ENCODE measurements at places on chromosomes 7 and 10.

DNA sequence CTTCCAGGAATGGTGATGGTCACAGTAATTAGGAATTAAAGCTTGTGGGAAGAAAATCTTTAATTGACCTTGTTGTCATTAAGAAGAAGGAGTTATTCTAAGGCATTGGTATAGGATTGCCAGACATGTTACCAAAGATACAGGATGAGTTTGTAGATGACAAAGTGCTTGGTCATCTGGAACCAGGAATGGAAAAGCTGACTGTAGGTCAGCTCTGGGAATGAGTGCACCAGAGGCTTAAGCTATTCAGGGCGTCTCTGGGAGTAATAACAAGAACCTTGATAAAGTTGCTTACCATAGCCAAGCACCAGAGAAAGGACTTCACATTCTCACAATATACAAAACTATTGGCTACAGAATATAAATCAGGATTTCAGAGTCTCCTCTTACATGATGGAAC lies 89.0 kb downstream of the PHTF2 start:
- DNase-seq, result no peak

DNA sequence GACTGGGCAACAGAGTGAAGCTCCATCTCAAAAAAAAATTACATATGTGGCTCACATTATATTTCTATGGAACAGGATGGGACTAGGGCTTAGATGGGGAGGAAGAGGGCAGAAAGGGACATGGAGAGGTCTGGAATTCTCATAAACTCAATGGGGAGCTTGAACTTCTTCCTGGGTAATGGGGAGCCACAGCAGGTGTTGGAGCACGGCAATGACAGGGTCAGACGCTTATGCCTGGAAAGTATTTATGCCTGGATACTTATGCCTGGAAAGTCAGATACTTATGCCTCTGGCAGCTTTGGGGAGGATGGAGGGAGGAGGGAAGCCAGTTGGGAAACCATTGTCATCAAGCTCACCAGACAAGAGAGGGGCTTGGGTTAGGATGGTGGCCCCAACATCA lies 36.8 kb downstream of the TMEM130 start:
- no peak for DNase-seq

- no peak for DNase-seq
Measured at GRCh38 chr7:78616539-78616938, 818.0 kb downstream of the PHTF2 start.

DNA sequence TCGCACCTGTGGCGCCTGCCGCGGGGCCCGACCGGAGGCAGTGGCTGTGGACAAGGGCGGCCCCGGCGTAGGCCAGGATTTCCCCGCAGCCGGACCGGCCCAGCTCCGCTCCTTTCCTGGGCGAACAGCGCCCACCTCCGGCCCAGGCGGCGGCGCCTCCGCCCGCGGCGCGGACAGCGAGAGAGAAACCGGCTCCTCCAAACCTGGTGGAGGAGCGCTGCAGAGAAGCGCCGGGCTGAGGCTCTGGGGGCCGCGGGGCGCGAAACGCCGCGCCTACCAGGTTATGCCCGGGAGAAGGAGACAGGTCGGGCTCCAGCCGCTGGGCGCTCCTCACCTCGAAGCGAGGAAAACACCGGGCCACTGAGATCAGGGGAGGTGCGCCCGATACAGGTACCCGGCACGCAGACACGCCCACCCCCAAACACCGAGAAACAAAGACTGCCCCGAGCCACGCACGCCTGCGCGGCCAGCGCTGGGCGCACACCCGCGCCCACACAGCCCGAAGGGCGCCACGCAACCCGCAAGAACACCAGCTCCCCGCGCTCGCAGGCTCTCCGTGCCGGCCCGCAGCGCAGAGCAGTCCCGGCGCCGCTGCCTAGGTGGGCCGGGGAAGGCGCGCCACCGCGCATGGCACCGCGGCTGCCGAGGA lies 3.3 kb downstream of the GRID1 start:
- no peak for DNase-seq

GRCh38 chr7:29442146-29442545 lies 121.5 kb upstream of the PRR15 start:
- no peak for DNase-seq

DNA sequence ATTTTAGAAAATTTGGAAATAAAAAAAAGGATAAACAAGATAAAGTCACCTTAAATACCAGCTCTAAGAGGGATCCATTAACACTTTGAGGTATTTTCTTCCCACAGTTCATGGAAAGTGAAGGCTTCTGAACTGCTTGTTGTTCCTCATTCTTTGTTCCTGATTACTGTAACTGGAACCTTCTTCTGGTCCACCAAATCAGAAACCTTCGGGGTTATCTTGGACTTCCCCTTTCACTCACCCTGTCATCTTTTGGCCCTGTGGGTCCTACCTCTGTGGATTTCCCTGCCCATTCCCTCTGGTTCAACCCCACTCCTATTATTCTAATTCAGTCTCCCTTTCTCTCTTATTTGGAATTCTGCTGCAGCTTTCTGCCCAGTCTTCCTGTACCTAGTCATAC lies 116.5 kb upstream of the PRPS1L1 start:
- no peak for DNase-seq

GRCh38 chr7:11848251-11848650 lies 16.3 kb upstream of the THSD7A start:
- DNase-seq, result no peak

DNA sequence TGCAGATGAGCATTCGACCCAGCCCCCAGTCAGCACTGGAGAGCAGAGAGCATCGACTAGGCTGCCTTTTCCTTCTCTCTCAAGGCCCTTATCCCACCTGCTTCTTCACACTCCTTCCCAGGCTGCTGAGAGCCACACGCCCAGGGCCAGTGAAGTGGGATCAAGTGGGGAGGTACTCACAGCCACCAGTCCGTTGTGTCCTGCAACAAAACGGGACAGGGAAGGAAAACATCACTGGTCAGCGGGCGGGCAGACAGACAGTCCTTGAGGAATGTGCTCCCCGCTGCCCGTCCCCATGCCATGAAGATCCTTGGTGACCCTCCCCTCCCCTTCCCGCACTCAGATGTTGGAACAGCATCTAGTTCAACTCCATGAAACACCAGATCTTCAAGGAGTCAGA lies 4.2 kb downstream of the PYROXD2 start:
- no peak for DNase-seq

DNA sequence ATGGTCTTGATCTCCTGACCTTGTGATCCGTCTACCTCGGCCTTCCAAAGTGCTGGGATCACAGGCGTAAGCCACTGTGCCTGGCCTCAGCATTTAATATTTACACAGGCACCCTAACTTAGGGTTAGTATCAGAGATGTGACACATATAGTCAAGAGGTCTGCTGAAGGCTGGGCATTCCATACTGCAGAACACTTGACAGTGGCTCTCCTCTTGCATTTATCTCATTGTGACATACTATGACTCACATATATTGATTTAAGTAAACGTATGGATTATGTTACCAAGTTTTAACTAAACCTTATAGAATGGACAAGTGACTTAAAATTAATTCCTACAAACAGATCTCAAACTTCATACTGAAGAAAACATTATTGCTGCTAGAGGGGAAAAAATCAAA lies 36.6 kb downstream of the BRAF start:
- no peak for DNase-seq

GRCh38 chr7:41842956-41843355 lies 140.1 kb upstream of the INHBA start:
- DNase-seq, result no peak

DNA sequence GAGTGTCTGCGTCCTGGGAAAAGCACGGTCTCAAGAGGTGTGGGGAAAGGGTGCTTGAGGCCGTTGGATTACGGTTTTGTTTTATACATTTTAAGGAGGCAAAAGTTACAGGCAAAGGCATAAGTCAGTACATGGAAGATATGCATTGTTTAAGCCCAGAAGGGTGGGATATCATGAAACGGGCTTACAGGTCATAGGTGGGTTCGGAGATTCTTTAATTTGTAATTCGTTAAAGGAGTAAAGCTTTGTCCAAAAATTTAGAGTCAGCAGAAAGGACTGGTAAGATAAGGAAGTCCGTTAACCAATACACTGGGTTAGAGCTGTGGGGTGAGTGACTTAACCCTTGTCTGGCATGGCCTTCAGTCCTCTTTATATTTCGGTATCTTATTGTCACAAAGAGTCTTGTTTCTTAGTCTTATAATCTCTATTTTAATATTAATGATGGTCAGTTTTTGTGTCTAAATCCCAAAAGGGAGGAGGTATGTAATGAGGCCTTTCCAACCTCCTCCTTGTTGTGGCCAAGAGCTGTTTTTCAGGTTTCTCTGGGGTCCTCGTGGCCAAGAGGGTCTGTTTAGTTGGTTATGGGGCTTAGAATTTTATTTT lies 12.7 kb downstream of the TSPAN14 start:
- no peak for DNase-seq

DNA sequence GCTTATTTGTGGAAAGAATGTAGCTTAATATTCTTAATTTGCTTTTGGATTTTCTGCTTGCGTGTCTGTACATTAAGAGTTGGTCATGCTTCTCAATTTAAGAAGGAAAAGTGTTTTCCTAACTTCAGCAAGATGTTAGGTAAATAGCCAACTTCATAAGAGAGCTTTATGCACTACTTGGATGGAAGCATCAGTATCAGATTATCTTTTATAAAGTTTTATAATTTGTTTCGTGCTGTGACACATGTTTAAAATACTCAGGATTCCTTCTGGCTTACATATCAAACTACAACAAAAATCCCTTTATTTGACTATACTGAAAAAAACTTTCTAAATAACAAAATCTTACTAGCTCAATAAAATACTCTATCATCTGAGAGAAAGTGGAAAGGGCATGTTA lies 34.8 kb upstream of the AGR2 start:
- no peak for DNase-seq

DNA sequence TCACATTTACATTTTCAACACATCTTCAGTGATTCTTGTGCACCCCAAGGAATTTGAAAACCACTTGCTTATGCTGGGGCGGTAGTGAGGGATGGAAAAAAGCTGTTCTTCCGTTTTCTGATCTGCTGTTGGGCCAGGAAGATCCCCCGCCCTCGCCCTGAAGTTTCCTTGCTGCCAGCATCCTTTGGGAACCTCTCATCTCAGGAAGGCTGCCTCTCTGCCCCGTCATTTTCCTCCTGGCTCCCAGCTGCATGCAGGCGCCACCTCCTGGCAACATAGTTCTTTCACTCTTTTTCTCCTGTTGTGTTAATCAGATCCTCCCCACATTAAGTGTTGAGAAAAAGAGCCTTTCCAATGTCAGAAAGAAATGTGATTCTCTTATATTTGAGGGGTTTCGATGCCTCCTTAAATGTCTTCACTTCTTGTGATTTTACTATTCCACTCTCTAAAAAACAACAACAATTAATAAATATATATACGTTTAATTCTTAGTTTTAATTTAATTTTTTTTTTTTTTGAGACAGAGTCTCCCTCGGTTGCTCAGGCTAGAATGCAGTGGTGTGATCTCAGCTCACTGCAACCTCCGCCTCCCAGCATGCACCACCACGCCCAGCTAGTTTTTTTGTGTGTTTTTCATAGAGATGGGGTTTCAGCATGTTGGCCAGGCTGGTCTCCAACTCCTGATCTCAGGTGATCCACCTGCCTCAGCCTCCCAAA lies 122.9 kb downstream of the RALA start:
- DNase-seq, result peak; percentile 66

GRCh38 chr10:59799421-59799820 lies 46.2 kb upstream of the MRLN start:
- DNase-seq, result no peak

DNA sequence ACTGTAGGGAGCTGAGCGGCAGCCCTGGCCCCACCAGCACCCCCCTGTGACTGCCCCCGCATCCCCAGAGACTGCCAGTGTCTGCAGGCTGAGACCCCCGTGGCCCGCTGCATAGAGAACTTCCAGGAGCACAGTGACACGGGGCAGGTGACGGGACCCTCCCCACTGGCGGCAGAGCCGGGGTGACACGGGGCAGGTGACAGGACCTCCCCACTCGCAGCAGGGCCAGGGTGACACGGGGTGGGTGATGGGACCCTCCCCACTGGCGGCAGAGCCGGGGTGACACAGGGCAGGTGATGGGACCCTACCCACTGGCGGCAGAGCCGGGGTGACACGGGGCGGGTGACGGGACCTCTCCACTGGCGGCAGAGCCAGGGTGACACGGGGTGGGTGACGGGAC lies 2.3 kb downstream of the GPER1 start:
- DNase-seq, result no peak

- DNase-seq, result no peak
Measured at GRCh38 chr10:67912331-67912946, 28.0 kb downstream of the SIRT1 start.

DNA sequence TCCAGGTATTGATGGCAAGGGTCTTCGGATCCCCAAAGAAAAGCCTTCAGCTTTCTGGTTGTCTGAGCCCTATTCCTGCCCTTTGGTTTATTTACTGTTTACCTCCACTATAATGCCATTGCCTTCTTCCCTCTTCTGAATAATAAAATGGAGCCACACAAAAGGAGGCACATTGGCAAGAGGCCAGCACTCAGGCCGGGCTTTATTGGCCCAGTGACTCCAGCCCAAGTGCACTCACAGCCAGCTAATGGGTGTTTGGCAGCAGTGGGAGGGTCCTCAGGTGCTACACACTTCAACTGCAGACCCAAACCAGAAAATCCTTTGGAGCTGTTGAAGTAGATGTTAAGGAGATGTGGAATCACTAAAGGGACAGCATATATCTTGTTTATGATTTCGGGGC lies 336.0 kb downstream of the PLXNA4 start:
- no peak for DNase-seq

DNA sequence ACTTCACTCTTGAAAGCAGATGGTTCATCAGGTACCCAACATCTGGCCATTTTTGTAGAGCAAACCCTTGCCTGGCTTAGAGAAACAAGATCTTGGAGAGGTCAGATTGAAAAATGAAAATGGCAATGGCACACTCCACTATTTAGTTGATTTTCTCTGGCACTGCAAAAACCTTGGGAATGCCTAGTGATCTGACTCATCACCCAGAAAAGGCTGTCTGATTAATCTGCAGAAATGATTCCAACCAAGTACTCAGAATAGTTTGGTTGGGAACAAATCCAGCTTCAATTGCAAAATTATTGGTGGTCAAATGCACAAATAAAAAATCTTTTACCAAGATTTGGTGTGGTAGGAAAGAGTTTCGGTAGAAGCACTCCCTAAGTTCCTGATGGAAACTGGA lies 351.2 kb downstream of the PHTF2 start:
- peak; percentile 76 for DNase-seq

- DNase-seq, result no peak
Measured at GRCh38 chr10:60803433-60803832, 25.2 kb downstream of the CDK1 start.

- no peak for DNase-seq
Measured at GRCh38 chr10:128304271-128304670, 178.0 kb upstream of the MKI67 start.

DNA sequence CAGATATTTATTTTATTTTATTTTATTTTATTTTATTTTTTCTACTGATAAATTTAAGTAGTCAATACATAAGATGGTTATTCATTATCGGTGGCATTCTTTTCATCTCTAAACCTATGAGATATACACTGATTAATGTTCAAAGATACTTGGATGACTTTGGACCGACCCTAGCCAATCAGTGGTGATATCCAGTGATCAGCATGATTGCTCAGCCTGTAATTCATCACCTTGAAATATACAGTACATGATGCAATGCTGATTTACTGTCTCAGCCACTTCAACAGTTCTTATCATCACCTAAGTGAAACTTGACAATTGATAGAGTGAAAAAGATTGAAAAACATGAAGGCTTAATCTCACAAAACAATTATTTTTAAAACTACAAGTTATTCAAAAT lies 1651.0 kb downstream of the REEP3 start:
- no peak for DNase-seq

Data from NCI-H446 treated with DMSO at 0.1 percent for 48 hours (cell line).